ENCODE measurements at places on chromosomes 6 and 20.

DNA sequence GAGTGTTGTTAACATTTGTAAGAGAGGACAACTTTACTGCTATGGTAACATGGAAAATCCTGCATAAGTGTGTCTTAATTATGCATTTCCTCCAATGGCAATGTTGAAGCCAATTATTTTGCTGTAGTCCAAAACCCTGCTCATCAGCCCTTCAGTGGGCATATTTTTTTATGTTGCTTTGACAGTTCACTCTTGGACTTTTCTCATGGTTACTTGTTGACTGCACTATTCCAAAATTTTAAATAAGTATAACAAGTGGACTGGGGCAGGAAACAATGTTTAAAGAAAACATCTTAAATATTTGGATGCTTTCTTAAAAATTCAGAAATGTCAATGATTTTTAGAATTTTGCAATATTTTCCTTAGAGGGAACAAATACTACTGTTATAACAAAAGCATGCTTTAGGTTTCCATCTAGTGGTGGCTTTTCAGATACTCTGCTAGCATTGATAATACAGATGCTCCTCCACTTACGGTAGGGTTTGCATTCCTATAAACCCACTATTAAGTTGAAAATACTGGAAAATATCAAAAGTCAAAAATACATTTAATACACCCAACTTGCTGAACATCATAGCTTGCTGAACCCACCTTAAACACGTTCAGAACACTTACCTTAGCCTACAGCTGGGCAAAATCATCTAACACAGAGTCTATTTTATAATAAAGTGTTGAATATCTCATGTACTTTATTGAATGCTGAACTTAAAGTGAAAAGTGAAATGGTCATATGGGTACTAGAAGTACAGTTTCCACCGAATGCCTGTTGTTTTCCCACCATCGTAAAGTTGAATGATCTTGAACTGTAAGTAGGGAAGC, 86.4 kb downstream of the ADGRG6 start:
- H3K4me1 ChIP-seq, result peaks cover 2% of the 10 kb centered on the region
- no peak overlapping the region for H3K4me3 ChIP-seq
- DNase-seq, result no peak
- H3K27me3 ChIP-seq, result peaks cover 5% of the 10 kb centered on the region

GRCh38 chr6:158894193-158894592, 75.0 kb upstream of the EZR start:
- H3K27ac ChIP-seq, result no peak overlapping the region
- peaks cover 3% of the 10 kb centered on the region for H3K4me1 ChIP-seq
- H3K27me3 ChIP-seq, result peaks cover 2% of the 10 kb centered on the region

- no peaks in the 10 kb centered on the region for H3K36me3 ChIP-seq
- peak overlapping the region; percentile 96 for H3K27ac ChIP-seq
- H3K27me3 ChIP-seq, result no peaks in the 10 kb centered on the region
- H3K4me1 ChIP-seq, result peaks cover 53% of the 10 kb centered on the region
- no peak for DNase-seq
Observed at GRCh38 chr20:53872081-53872541, 198.3 kb downstream of the BCAS1 start.

DNA sequence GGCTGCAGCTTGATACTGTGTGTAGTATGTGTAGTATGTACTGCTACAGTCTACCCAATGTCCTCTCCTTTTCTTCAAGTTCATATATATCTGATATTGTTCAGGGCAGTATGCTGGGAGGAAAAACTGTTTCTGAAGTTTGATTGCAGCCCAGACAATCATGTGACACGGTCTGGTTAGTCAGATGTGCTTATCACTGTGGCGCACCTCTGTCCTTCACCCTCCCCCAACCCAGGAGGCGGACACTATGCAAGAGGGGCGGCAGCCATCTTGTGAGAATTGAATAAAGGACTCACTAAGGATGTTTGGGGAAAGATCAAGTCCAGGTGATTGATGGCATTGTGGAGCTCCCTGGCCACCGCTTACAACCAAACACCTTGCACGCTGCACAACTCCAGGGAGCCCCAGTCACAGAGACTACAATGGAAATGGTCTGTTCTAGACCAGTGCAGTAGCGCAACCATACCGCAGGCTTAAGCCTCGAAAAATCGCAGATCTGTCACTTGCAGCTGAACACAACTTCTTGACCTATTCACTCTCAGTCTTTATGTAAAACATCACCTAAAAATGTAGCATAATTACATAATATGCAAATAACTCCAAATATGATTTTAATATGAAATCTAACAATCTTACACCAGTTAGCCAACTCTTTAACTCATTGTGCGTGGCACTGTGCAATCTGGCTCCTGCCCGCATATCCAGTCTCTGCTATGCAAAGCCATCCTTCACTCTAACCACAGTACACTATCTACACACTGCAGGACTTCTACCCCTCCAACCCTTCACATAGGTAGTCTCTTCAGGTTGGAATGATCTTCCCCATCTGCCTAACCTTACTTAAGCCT, 79.3 kb downstream of the VGLL2 start:
- H3K4me1 ChIP-seq, result no peaks in the 10 kb centered on the region
- no peaks in the 10 kb centered on the region for H3K36me3 ChIP-seq
- no peak overlapping the region for H3K27ac ChIP-seq
- H3K4me3 ChIP-seq, result no peak overlapping the region
- DNase-seq, result no peak
- H3K27me3 ChIP-seq, result peaks cover 11% of the 10 kb centered on the region

- H3K36me3 ChIP-seq, result peaks cover 19% of the 10 kb centered on the region
- H3K4me3 ChIP-seq, result no peak overlapping the region
- DNase-seq, result no peak
- H3K27me3 ChIP-seq, result no peaks in the 10 kb centered on the region
Observed at GRCh38 chr20:35368666-35369423, 42.9 kb downstream of the UQCC1 start.

DNA sequence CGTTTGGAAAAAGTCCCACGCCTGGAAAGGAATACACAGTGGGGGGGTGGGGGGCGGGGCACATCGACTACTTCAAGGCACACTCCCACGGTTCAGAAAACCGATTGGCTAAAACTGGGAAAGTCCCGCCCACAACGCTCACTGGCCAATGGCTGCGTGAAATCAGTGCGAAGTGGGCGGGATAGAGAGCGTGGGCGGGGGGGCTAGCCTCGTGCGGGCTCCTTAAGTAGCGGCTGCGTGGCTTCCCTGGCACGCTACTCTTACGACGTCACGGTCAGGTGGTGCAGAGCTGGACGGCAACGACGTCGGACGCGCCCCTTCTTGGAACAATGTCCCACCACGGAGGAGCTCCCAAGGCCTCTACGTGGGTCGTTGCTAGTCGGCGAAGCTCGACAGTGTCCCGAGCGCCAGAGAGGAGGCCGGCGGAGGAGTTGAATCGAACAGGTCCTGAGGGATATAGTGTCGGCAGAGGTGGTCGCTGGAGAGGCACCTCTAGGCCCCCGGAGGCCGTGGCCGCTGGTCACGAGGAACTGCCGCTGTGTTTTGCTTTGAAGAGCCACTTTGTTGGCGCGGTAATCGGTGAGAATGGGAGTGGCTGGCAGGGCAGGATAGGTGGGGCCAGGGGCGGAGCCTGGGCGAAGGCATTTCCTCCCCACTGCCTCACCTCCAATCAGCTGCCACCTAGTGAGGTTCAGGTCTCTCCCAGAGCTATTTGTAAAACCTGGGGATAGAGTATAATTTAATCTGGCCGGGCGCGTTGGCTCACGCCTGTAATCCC, at the start of gene DDX43:
TSS of gene DDX43 (plus strand) at position 252 of the 778 bp plus-strand sequence. CDS start at position 330, 78 bp downstream.
- peak within 1 kb of the TSS; percentile 80 for H3K4me3 ChIP-seq
- H3K27me3 ChIP-seq, result peaks cover 7% of the 10 kb centered on the region
- peak; percentile 60 for DNase-seq
- H3K27ac ChIP-seq, result peak within 1 kb of the TSS; percentile 92
- peaks cover 12% of the 10 kb centered on the region for H3K4me1 ChIP-seq

GRCh38 chr20:16459019-16459700, 114.1 kb downstream of the KIF16B start:
- DNase-seq, result no peak
- no peak overlapping the region for H3K4me3 ChIP-seq
- H3K36me3 ChIP-seq, result no peaks in the 10 kb centered on the region

DNA sequence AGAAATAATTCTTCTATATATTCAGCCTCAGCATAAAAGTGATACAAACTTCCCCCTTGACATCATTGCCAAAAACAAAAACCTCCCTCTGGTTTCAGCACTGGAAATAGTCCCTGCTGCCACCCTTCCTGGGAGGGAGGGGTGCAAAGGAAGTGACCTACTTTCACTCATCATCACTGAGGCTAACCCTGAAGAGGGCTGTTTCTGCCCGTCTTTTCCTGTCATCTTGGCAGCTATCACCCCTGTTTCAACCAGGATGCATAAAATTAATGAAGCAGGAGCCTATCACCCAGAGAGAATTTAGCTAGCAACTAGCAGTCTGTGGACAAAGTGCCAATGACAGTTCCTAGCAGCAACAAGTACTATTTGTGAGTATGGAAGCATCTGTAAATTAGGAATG, 397.8 kb downstream of the LAMA2 start:
- DNase-seq, result no peak
- H3K4me3 ChIP-seq, result no peak overlapping the region
- no peaks in the 10 kb centered on the region for H3K36me3 ChIP-seq
- H3K4me1 ChIP-seq, result peaks cover 12% of the 10 kb centered on the region
- H3K27me3 ChIP-seq, result peaks cover 9% of the 10 kb centered on the region

DNA sequence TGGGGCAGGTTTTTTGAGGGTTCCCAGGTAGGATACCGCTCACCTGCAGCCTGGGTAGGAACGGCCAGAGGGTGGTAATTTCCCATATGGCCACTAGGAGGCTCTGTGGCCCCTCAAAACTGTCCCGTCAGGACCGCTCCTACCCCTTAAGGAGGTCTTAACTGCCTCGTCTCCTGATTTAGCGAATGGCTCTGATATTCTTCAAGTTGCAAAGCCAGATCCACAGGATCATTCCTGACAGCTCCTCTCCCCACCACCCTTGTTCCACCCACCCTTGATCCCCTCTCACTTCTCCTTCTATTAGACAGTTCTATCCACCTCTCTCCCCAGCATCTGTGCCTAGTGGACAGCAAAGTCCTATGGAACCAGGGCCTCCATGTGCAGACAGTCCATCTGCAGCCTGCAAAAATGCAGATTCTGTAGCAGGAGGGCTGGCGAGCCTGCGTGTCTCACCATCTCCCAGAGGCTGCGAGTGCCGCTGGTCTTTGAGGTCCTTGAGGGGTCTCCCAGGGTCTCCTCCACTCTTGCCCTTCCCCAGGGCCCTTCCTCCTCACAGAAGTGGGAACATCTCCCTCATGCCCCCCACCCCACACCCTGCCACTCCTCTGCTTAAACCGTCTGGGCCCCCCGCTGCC, 34.3 kb upstream of the ZBP1 start:
- H3K4me3 ChIP-seq, result no peak overlapping the region
- H3K4me1 ChIP-seq, result peaks cover 19% of the 10 kb centered on the region
- no peak overlapping the region for H3K27ac ChIP-seq
- no peaks in the 10 kb centered on the region for H3K36me3 ChIP-seq
- peak; percentile 62 for DNase-seq

- no peak for DNase-seq
- no peak overlapping the region for H3K4me3 ChIP-seq
- H3K27ac ChIP-seq, result no peak overlapping the region
- H3K36me3 ChIP-seq, result peaks cover 3% of the 10 kb centered on the region
- peaks cover 83% of the 10 kb centered on the region for H3K27me3 ChIP-seq
Observed at GRCh38 chr6:28693033-28693750, 167.5 kb downstream of the GPX5 start.

GRCh38 chr20:32507998-32508774, 76.9 kb downstream of the NOL4L start:
- H3K4me3 ChIP-seq, result peak overlapping the region; percentile 52
- no peaks in the 10 kb centered on the region for H3K27me3 ChIP-seq
- peak overlapping the region; percentile 83 for H3K27ac ChIP-seq
- H3K36me3 ChIP-seq, result peaks cover 25% of the 10 kb centered on the region

GRCh38 chr6:5486214-5486613, 224.9 kb downstream of the FARS2 start:
- H3K27me3 ChIP-seq, result no peaks in the 10 kb centered on the region
- peak overlapping the region; percentile 41 for H3K4me3 ChIP-seq
- H3K4me1 ChIP-seq, result peaks cover 12% of the 10 kb centered on the region
- peak overlapping the region; percentile 57 for H3K27ac ChIP-seq
- H3K36me3 ChIP-seq, result peaks cover 15% of the 10 kb centered on the region

- H3K27me3 ChIP-seq, result no peaks in the 10 kb centered on the region
- no peaks in the 10 kb centered on the region for H3K36me3 ChIP-seq
- no peaks in the 10 kb centered on the region for H3K4me1 ChIP-seq
- DNase-seq, result no peak
- H3K27ac ChIP-seq, result no peak overlapping the region
Observed at GRCh38 chr6:48184648-48185047, 73.7 kb upstream of the PTCHD4 start.

GRCh38 chr20:44520881-44521280, 989 bp downstream of the SERINC3 start:
- H3K27me3 ChIP-seq, result no peaks in the 10 kb centered on the region
- no peak for DNase-seq
- peaks cover 24% of the 10 kb centered on the region for H3K4me1 ChIP-seq

DNA sequence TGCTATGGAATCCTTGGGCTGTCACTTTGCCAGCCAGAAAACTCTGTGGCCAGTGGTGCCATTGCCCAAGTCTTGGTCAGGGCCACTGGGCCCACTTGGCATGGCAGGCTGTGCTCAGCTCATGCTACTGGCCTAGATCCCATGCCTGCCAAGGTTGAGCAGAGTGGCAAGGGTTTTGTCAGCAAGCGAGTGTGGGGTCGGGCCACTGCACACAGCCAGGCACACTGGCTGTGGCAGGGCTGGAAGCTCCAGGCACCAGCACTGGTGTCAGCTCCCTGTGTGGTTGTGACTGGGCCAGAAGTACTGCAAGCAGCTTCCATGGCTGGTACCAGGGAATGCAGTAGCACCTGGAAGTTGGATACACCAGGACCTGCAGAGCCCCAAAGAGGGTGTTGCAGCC, 846.8 kb downstream of the EYS start:
- no peaks in the 10 kb centered on the region for H3K27me3 ChIP-seq
- no peaks in the 10 kb centered on the region for H3K4me1 ChIP-seq
- no peak overlapping the region for H3K27ac ChIP-seq
- DNase-seq, result no peak
- no peaks in the 10 kb centered on the region for H3K36me3 ChIP-seq

DNA sequence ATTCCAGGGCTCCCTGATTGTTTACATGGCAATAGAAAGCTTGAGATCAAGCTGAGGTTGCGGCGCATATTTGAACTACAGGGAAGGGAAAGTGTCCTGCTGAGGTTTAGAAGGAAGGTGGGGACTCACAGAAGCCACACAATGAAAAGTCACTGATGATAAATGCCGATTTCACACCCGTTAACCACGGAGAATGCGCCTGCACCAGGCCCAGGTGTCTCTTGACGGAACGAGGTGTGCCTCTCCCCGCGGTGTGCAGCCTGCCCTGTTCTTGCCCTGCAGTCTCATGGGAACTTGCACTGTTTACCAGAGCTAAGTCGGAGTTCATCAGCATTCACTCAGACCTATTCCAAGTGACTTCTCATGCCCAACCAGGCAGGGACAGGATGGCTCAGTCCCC, 90.3 kb downstream of the LY86 start:
- H3K4me1 ChIP-seq, result peaks cover 33% of the 10 kb centered on the region
- DNase-seq, result no peak
- peaks cover 4% of the 10 kb centered on the region for H3K36me3 ChIP-seq
- no peak overlapping the region for H3K27ac ChIP-seq
- H3K4me3 ChIP-seq, result no peak overlapping the region
- no peaks in the 10 kb centered on the region for H3K27me3 ChIP-seq

GRCh38 chr6:90107771-90108282, 188.8 kb downstream of the BACH2 start:
- H3K36me3 ChIP-seq, result peaks cover 27% of the 10 kb centered on the region
- DNase-seq, result no peak
- H3K27ac ChIP-seq, result peak overlapping the region; percentile 74
- H3K27me3 ChIP-seq, result no peaks in the 10 kb centered on the region

GRCh38 chr20:23298926-23299672, 51.5 kb upstream of the NXT1 start:
- no peak for DNase-seq
- H3K27me3 ChIP-seq, result peaks cover 4% of the 10 kb centered on the region
- H3K4me1 ChIP-seq, result no peaks in the 10 kb centered on the region
- H3K27ac ChIP-seq, result no peak overlapping the region
